Endodermal cell (in vitro differentiated cells): ENCODE measurements at places on chromosomes 2 and 18. TPM values are rescaled to one million over a fixed set of nuclear protein-coding genes. Genes with fewer than 3 reads are reported as not detected.
A peak's percentile ranks its signal among the peaks of the same experiment; 100 is the strongest.

Gene LYPD6
- 1.8 to 10.2 TPM (median 8.5 TPM) in 3 replicates for total RNA-seq

- no peak for DNase-seq
- no peaks in the 10 kb centered on the region for H3K27me3 ChIP-seq
- H3K4me3 ChIP-seq, result no peak overlapping the region
- H3K36me3 ChIP-seq, result no peaks in the 10 kb centered on the region
- H3K27ac ChIP-seq, result no peak overlapping the region
These were observed 11.9 kb upstream of the APCDD1 start for GRCh38 chr18:10442551-10442971.

DNA sequence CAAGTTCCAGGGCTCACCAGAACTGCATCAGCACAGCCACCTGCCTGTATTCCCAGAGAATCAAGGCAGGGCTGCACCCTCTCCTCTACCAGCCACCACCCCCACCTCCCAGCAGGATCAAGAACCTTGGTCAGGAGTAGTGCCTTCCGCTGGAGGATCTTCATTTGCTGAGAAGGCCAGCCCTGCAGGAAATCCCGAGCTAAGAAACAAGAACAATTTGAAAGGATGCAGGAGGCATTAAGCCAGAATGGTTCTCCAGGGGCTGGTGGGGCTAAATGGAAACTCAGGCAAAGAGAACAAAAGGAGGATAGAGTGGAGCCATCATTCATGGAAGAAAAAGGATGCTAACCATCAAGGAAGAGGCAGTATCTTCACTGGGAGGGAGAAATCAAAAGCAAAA, 147.3 kb upstream of the SLC14A2 start:
- peaks cover 7% of the 10 kb centered on the region for H3K27me3 ChIP-seq
- H3K4me1 ChIP-seq, result no peaks in the 10 kb centered on the region
- DNase-seq, result no peak
- no peak overlapping the region for H3K27ac ChIP-seq
- no peaks in the 10 kb centered on the region for H3K36me3 ChIP-seq

- no peaks in the 10 kb centered on the region for H3K27me3 ChIP-seq
- no peaks in the 10 kb centered on the region for H3K36me3 ChIP-seq
- no peak overlapping the region for H3K4me3 ChIP-seq
These were observed 93.7 kb upstream of the KLHL29 start for GRCh38 chr2:23291239-23291638.

DNA sequence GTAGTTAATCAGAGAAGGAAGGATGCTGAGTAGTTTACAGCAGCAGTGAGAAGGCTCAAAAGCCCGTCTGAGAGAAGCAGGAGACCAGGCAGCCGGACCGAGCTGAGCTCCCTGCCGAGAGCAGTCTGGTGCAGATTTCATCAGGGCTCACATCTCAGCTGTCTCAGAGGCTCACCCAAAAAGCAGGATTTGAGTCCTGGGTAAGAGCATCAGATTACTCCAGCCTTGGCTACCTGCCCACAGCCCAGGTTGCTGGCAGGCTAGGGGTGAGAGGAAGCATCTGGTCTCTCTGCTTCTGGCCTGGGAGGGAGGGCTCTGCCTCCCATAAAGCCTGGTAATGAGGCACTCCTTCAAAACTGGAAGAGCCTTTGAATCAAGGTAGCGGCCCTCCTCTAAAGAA, 140.5 kb downstream of the ST6GAL2 start:
- DNase-seq, result no peak
- H3K36me3 ChIP-seq, result no peaks in the 10 kb centered on the region
- no peaks in the 10 kb centered on the region for H3K27me3 ChIP-seq
- no peak overlapping the region for H3K27ac ChIP-seq
- no peak overlapping the region for H3K4me3 ChIP-seq
- no peaks in the 10 kb centered on the region for H3K4me1 ChIP-seq

- no peak overlapping the region for H3K4me3 ChIP-seq
- H3K4me1 ChIP-seq, result peaks cover 9% of the 10 kb centered on the region
- no peaks in the 10 kb centered on the region for H3K36me3 ChIP-seq
- no peak overlapping the region for H3K27ac ChIP-seq
These were observed 18.2 kb upstream of the MGAT5 start for GRCh38 chr2:134235510-134236144.

GRCh38 chr2:43321446-43321845, 95.0 kb upstream of the ZFP36L2 start:
- no peaks in the 10 kb centered on the region for H3K27me3 ChIP-seq
- H3K27ac ChIP-seq, result no peak overlapping the region
- H3K4me1 ChIP-seq, result no peaks in the 10 kb centered on the region
- H3K36me3 ChIP-seq, result no peaks in the 10 kb centered on the region
- H3K4me3 ChIP-seq, result no peak overlapping the region

DNA sequence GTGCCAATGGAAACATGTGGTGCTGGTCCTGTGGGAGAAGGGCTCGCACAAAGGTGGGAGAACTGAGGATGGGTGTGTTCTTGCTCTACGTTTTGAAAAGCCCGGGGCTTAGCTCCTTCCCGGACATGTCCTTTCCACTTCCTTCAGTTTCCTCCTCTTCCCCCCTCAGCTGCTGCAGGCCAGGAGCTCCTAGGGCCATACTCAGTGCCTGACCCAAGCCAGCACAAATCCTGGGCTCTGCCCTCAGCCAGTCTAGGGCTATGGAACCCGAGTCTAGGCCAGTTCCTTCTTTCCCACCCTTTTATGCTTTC, 1.4 kb upstream of the SIX2 start:
- DNase-seq, result no peak
- H3K36me3 ChIP-seq, result no peaks in the 10 kb centered on the region
- peaks cover 100% of the 10 kb centered on the region for H3K27me3 ChIP-seq
- peaks cover 4% of the 10 kb centered on the region for H3K4me1 ChIP-seq

Gene IL1F10
- total RNA-seq, result not detected in 2 replicates

- H3K27me3 ChIP-seq, result no peaks in the 10 kb centered on the region
- peaks cover 52% of the 10 kb centered on the region for H3K36me3 ChIP-seq
- no peak for DNase-seq
These were observed 55.5 kb downstream of the ARHGAP28 start for GRCh38 chr18:6785001-6785400.

DNA sequence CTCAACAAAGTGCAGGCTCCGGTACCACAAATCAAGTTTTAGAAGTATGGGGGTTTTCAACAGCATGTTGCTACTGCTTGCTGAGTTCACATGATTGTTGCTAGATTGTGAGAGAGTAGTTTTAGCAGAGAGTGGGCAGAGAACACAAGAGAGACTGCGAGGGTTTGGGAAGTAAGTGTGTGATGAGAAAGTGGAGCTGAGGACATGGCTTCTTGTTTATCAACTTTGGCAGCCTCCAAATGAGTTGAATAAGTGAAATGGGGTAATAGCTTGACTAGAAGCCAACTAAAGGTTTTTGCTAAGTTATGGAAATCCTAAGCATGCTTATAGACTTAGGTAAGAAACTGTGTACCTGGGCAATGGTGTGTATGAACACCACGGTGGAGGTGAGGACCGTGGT, 135.1 kb downstream of the CHST9 start:
- no peak overlapping the region for H3K27ac ChIP-seq
- no peaks in the 10 kb centered on the region for H3K4me1 ChIP-seq
- H3K27me3 ChIP-seq, result no peaks in the 10 kb centered on the region

GRCh38 chr2:203913947-203914346, 22.6 kb upstream of the ICOS start:
- no peak overlapping the region for H3K27ac ChIP-seq
- H3K36me3 ChIP-seq, result no peaks in the 10 kb centered on the region
- no peak overlapping the region for H3K4me3 ChIP-seq
- peaks cover 9% of the 10 kb centered on the region for H3K4me1 ChIP-seq

DNA sequence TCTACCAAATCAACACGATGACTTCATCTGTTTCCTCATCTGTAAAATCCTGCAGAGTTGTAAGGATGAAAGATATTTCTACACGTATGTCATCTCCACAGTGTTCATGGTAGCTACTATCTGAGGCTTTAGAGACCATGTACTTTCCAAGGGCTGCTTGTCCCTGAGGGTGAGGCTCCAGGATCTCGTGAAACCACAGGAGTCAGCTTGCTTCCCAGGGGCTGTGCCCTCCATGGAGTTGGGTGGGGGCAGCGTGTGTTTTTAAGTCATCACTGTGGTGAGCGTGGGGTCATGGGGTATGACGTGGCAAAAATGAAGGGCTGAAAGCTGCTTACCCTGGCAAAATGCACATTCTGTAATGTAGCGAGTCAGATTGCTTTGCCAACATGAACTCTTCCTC, 81.6 kb downstream of the ASAP2 start:
- H3K4me1 ChIP-seq, result no peaks in the 10 kb centered on the region
- no peak for DNase-seq
- no peaks in the 10 kb centered on the region for H3K27me3 ChIP-seq
- H3K4me3 ChIP-seq, result no peak overlapping the region
- H3K27ac ChIP-seq, result no peak overlapping the region

Gene AQP12B
- total RNA-seq, result 0.23 TPM in 1 of 3 replicates, not detected in the others

DNA sequence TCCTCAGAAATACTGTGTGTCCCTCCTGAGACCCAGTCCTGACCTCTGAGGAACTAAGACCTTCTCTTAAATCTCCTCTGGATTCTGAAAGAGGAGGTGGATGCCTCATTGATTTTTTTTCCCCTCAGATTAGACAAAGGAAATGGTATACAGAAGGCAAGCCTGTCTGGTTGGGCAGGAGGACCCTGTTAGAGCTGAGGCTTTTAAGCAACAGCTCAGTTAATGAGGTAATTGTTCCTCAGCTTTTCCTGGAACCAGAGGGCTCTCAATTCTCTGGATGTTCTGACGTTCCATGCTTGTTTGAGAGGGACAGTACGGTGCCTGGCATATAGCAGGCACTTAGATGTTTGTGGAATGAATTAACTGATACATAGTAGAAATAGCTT, 61.7 kb upstream of the MCFD2 start:
- H3K27me3 ChIP-seq, result no peaks in the 10 kb centered on the region
- H3K4me3 ChIP-seq, result no peak overlapping the region
- H3K4me1 ChIP-seq, result no peaks in the 10 kb centered on the region
- no peak overlapping the region for H3K27ac ChIP-seq
- DNase-seq, result no peak
- H3K36me3 ChIP-seq, result peaks cover 3% of the 10 kb centered on the region

Gene FOXI3
- 2.6 and 2.8 TPM in 2 replicates for total RNA-seq

GRCh38 chr2:45105050-45105582, 95.9 kb upstream of the SIX2 start:
- no peaks in the 10 kb centered on the region for H3K27me3 ChIP-seq
- no peak for DNase-seq
- H3K4me3 ChIP-seq, result no peak overlapping the region
- H3K4me1 ChIP-seq, result no peaks in the 10 kb centered on the region
- H3K27ac ChIP-seq, result no peak overlapping the region

GRCh38 chr2:219614076-219614860, 13.2 kb upstream of the SLC4A3 start:
- DNase-seq, result no peak
- no peaks in the 10 kb centered on the region for H3K4me1 ChIP-seq
- no peak overlapping the region for H3K27ac ChIP-seq
- H3K27me3 ChIP-seq, result no peaks in the 10 kb centered on the region

Gene TANC1
- 2.9 to 10.8 TPM (median 3.4 TPM) in 3 replicates for total RNA-seq

- peaks cover 24% of the 10 kb centered on the region for H3K36me3 ChIP-seq
- H3K27me3 ChIP-seq, result peaks cover 41% of the 10 kb centered on the region
- DNase-seq, result no peak
- H3K27ac ChIP-seq, result peak overlapping the region; percentile 12
These were observed 317.0 kb downstream of the AGAP1 start for GRCh38 chr2:235810846-235811245.

- no peaks in the 10 kb centered on the region for H3K36me3 ChIP-seq
- H3K27me3 ChIP-seq, result no peaks in the 10 kb centered on the region
- DNase-seq, result no peak
- H3K27ac ChIP-seq, result no peak overlapping the region
These were observed 291.2 kb upstream of the DDX18 start for GRCh38 chr2:117523267-117523666.

Gene SPATA3
- not detected in 2 replicates for total RNA-seq

GRCh38 chr18:777021-777420, 35.0 kb downstream of the YES1 start:
- H3K27ac ChIP-seq, result no peak overlapping the region
- H3K36me3 ChIP-seq, result peaks cover 8% of the 10 kb centered on the region
- H3K4me1 ChIP-seq, result no peaks in the 10 kb centered on the region
- no peak overlapping the region for H3K4me3 ChIP-seq

DNA sequence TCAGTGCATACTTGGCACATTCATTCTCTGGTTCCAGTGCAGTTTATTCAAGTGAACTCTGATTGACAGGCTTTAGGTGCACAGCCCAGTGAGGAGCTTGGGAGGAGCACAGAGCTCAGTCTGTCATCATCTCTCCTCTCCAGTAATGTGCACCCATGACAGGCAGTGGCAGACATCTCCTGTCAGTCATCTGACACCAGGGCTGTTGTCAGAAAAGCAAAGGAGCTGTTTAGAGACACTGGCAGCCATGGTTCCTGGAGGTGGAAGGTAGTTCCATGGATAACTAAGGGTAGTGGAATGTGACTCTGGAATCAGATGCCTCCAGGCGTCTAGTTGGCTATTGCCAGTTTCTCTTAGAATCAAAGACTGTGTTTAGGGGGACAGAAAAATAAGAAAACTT, 308.8 kb downstream of the DCDC2C start:
- no peaks in the 10 kb centered on the region for H3K27me3 ChIP-seq
- no peak overlapping the region for H3K4me3 ChIP-seq
- H3K27ac ChIP-seq, result no peak overlapping the region
- DNase-seq, result no peak
- no peaks in the 10 kb centered on the region for H3K36me3 ChIP-seq

Gene SERPINB4
- total RNA-seq, result 0.24 and 0.54 TPM in 2 replicates

- peak; percentile 49 for DNase-seq
- H3K36me3 ChIP-seq, result peaks cover 91% of the 10 kb centered on the region
- H3K27me3 ChIP-seq, result no peaks in the 10 kb centered on the region
- no peaks in the 10 kb centered on the region for H3K4me1 ChIP-seq
- H3K4me3 ChIP-seq, result no peak overlapping the region
- H3K27ac ChIP-seq, result peak overlapping the region; percentile 83
These were observed 57.1 kb downstream of the PXDN start for GRCh38 chr2:1687254-1687653.

DNA sequence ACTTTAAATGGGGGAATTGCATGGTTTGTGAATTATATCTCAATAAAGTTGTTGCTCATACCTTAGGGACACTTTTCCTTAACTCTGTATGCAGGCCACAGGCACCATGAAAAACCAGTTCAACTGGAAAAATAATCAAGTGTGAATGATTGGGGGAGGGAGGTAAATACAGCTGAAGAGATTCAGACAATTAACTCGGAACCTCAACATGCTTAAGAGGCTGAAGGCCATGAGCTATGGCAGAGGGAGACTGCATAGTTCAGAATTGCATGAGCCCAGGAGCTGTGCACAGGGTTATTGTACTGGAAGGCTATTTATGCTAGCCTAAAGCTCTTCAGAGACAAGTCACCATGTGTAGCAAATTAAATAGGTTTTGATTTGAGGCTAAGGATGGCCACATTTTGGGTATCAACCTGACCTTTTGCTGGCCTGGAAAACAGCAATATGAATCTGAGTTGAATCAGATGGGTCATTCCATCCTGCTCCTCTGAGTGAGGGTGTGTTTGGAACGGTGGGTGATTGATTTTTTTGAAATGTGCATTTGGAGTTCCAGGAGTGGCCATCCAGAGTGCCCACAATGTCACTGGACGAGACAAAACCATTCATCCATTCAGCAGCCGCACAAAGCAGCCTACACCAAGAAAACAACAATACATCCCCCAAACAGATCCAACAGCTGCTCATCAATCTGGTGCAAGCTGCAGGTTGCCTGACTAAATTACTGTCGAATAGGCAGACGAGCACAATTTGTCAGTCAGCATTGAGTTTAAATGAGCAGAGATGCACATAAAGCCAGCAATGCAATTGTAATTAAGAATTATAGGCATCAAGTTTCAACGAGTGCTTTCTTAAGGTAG, 42.5 kb downstream of the HRH4 start:
- H3K4me3 ChIP-seq, result peak overlapping the region; percentile 36
- H3K27ac ChIP-seq, result no peak overlapping the region
- H3K36me3 ChIP-seq, result no peaks in the 10 kb centered on the region
- no peak for DNase-seq

GRCh38 chr2:27003857-27004256, 28.9 kb upstream of the TMEM214 start:
- no peaks in the 10 kb centered on the region for H3K4me1 ChIP-seq
- H3K36me3 ChIP-seq, result no peaks in the 10 kb centered on the region
- no peaks in the 10 kb centered on the region for H3K27me3 ChIP-seq
